ENCODE measurements at places on chromosomes 2 and 18.

DNA sequence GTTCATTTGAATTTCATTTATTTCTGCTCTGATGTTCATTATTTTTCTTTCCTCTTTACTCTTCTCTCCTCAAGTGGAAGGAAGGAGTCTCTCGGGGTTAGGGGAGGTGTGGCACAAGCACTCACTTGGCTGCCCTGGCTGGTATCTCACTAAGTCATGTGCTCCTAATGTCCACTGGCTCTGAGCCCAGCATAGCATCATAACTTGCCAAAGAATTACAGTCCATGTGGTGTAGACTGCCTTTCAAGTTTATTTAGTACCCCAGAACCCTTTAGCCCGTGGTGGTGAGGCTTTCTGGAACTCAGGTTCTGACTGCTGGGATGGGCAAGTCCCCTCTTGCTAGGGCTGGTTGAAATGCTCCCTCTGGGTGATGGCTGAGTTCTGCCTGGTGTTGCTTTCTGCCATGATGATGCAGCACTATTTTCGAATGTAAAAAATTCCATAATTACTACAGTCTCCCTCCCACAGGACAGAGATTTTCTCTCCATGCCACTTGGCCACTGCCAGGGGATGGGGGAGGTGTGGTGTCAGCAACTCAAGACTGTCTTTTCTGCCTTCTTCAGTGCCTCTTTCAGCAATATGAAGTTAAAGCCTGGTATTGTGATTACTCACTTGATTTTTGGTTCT is 22.2 kb downstream of the SPAG16 start:
- no peak for DNase-seq

GRCh38 chr2:226892729-226893128 is 56.9 kb downstream of the RHBDD1 start:
- DNase-seq: no peak

DNA sequence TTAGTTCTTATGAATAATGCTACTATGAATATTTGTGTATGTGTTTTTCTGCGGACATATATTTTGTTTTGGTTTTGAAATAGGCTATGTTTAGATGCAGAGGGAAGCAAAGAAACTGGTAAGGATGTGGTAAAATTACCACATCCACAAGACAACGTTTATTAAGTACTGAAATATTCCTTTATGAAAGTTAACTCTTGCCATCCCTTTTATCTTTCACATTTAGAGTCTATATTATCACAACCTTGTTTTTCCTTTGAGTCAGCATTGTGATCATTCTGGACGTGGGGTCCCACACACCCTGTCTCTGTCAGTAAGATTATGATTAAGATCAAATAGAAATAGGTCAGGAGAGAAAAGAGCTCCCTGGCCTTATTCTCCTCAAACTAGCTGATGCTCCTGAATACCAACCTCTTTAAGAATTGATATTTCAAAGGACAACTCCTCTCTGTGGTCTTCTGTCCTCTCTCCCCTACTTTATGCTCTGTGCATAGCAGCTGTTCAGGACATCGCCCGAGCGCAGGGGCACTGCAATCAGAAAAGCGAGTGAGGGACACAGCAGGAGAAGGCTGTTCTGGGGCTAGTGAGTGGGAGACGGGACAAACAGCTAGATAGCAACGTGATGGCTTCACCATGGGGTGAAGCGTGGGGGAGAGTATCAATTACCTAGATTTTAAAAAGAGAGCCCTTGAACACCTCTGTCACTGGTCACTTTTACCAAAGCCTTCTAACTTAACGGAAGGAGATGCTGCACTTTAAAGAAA is 12.2 kb downstream of the METAP1D start:
- no peak for DNase-seq

DNA sequence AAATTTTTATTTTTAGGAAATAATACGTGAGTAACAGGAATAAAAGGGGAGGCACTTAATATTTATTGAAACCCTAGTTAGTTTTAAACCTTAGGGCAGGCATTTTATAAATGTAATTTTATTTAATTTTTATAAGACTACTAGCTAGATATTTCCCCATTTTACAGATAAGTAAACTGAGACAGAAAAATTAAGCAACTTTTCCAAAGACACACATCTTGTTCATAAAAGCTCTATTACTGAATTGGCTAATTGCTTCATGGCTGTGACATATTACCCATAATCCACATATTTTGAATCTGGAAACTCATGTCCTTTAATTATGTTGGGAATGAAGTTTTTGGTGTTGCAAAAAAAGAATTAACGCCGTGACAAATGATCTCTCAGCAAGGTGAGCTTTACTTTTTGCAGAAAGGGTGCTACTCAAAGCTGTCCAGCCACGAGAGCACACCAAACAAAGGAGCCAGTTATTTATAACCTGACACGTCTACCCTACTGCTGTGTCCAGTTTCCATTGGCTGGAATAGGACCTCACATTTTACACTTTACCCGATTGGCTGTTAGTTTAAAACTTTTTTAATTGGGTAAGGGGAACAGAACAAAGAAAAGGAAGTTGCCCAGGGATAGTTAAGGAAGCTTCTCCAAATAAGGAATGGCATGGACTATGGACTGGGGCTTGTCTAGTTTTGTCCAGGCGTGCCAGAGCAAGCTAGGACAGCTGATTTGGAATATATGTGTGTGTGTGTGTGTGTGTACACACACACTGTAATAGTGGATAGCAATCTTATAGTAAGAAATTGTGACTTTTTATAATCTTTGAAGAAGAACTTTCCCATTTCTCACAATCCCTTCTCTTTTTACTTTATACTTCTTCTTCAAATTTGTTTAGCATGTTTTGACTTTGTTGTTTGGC is 54.2 kb downstream of the COMMD1 start:
- DNase-seq: no peak

- DNase-seq: no peak
Measured at GRCh38 chr18:63258749-63259566, 60.6 kb downstream of the BCL2 start.

DNA sequence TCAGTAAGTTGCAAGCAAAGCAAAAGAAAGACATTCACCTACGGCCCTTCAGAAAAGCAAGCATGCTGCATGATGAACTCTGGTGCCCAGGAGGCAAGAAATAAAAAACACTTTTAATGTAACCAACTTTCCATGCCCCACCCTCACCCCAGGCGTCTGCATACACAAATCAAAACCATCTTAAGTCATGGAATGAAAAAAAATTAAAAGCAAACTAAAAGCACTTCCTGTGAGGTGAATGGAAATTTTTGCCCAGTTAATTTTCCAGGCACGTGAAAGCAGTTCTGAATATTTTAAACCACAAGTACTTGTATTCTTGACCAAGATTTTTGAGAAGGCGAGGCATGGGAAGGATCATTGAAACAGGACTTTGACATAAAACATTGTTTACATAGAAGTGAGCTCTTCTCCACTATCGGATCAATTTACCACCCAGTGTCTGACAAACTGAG is 2.5 kb upstream of the ICOS start:
- no peak for DNase-seq

DNA sequence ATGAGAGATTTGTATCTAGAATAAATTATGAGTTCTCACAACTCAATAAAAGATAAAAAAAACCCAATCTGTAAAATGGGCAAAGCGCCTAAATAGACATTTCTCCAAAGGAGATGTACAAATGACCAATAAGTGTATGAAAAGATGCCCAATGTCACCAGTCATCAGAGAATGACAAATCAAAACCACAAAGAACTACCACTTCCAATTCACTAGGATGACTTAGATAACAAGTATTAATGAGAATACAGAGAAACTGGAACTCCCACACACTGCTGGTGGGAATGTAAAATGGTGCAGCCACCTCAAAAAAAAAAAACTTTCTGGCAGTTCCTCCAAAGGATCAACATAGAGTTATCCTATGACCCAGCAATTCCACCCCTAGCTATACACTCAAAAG is 17.4 kb upstream of the COL6A3 start:
- DNase-seq: no peak

GRCh38 chr18:23972453-23972852 is 42.1 kb upstream of the TTC39C start:
- DNase-seq: no peak

- DNase-seq: no peak
Measured at GRCh38 chr2:48220501-48220900, 309.5 kb upstream of the STON1 start.

- no peak for DNase-seq
Measured at GRCh38 chr2:55771612-55772011, 78.0 kb upstream of the PNPT1 start.

DNA sequence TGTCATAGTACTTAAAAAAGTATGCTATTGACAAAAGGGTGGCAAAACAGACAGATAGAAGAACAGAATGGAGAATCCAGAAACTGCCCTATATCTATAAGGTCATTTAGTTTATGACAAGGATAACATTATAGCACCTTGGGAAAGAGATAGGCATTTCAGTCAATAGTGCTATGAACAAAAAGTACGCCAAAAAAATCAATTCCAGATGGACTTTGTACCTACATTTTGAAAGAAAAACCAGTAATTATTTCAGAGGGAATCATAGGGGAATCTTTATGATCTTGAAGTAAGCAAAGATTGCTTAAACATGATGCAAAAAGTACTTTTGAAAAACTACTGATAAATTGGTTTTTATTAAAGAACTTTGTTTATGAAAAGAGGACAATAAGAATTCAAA is 59.9 kb upstream of the SETBP1 start:
- no peak for DNase-seq

DNA sequence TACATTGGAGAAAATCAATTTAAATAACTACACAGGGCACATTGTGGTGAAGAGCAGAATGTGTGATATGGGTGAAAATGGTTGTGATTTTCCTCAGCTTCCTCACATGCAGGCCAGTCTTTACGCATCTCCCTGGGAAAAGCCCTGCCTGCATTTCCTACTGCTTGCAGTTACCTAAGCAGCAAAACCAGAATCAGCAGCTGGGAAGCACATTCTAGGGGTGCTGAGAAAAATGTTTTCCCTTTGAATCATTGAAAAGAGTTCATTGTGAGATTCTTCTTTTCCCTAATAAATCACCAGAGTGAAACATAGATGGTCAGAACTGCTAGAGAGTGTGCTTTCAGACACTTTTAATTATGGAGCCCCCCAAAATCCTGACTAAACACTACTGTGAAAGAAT is 656.0 kb downstream of the TDRD15 start:
- no peak for DNase-seq

DNA sequence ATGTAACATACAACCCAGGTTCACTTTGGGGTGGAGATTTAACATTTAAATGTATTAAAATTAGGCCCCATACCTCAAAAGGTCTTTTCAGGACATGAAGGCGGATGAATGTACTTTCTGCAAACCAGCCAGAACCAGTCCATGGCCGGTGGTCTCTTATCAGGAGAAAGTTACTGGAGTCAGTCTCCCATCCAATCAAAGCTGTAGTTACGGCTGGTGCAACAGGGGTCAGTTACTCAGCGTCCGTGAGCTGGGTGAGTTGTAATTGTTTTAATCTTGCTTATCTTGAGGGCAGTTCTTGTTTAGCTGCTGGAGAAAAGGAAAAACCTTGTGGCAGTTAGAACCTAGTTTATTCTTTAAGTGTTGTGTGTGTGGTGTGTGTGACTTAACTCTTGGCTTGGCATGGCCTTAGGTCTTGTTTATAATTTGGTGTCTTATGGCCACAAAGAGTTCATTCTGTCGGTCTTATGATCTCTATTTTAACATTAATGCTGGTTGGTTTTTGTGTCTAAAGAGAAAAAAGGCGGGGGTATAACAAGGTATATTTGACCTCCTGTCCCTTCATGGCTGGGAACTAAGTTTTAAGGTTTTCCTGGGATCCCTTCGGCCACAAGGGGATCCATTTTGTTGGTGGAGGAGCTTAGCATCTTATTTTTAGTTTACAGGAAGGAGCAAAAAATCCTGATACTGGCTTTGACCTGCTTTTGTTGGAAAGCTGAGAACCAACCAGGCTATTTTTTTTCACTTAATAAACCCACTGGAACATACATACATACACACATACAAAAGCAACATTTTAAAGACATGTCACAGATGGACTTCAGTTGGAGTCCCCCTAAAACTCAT is 143.5 kb upstream of the NCK2 start:
- DNase-seq: no peak

- no peak for DNase-seq
Measured at GRCh38 chr18:23178661-23179081, 43.4 kb downstream of the CABLES1 start.

GRCh38 chr2:215188078-215188477 is 49.7 kb upstream of the ABCA12 start:
- DNase-seq: no peak

DNA sequence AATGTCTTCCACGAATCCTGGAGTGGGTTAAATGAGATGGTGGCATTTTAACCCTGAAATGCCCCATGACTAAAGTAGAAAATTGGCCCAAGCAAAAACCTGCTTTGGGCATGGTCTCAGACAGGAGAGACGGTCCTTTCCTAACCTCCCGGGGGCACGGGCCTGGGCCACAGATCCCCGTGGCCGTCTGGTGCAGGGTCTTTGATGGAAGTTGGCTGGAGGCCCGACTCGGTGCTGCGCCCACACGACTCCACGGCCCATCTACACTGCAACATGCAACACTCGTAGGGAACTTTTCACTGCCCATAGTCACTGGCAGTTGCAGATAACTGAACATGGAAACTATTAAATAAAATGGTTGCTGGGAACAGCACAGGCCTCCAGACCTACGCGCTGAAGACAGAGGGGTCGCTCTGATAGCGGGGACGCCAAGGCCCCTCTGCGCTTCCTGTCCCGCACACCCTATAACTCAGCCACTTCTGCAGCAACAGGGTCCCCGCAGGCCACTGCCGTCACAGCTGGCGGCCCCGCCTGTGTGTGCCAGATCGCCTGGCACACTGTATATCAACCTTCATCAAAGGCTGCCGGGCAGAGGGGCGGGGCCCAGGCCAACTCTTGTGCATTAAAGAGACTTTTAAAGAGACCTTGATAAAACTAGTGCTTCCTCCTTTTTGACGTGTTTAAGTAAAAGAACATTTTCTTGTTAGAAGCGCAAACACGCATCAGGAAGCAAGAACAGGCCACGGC is 214.1 kb downstream of the TWIST2 start:
- DNase-seq: no peak

GRCh38 chr2:49936965-49937364 is 782.6 kb upstream of the FSHR start:
- no peak for DNase-seq

- no peak for DNase-seq
Measured at GRCh38 chr18:8942021-8942908, 160.2 kb upstream of the NDUFV2 start.

GRCh38 chr2:160703648-160704585 is 210.3 kb upstream of the RBMS1 start:
- no peak for DNase-seq

DNA sequence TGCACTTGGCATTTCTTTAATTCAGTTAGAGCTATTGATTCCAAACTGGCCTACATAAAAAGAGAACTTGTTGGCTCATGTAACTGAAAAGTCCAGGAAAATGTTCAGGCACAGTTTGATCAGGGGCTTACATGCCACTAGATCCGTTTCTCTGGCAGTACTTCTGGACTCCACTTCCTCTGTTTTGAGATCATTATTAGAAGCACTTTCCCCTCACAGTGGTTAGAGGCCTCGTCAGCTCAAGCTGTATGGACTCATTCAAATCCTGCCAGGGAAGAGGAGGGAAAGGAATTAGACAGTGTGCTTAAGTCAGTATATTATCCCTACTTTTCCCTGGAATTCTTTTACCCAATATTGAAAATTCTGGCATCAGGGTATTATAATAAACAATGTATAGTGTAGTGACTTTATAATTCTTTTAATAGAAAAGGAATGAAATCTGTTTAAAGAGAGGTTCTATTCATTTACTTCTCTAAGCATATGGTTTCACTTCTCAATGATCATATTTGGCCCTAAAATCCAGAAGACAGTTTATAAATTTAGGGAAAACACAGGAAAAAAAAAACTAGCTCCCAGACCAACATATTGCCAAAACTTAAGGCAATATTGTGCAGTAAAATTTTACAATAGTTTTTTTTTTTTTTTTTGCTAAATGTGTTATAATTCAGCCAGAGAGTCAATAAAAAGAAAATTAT is 92.0 kb downstream of the ARMC9 start:
- DNase-seq: no peak
